CD4-positive, alpha-beta T cell (primary cell): ENCODE measurements at places on chromosomes 4 and X.

DNA sequence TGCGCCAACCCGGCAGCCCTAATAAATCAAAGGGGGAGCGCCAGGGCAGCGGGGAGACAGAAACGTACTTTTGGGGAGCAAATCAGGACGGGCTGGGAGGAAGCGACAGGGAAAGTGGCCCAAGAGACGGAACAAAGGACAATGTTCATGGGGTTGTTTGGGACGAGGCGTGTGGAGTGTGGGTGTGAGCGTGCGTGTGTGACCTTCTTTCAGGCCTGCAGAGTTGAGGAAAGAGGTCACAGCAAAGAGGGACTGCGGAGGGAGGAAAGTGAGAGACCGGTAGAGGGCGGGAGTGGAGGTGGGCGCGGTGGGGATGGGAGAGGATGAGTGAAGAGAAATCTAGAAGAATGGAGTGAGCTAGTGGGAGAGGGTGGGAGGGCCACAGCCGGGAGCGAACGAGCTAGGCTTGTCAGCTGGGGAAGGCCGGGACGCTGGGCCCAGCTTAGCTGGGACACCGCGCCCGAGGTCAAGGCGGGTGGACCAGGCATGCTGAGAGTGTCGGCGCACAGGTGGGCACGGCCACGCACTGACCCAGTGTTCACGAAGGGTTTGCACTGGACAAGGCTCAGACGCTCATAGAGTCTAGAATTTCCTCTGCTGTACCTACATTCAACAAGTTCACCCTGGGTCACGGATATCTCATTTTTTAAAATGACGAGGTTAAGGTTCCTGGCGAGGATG is 14.7 kb upstream of the PITX2 start:
- no peak for DNase-seq

- no peak for DNase-seq
Observed at GRCh38 chr4:2626231-2626630, 89.8 kb downstream of the FAM193A start.

- DNase-seq = no peak
Observed at GRCh38 chr4:52560844-52561280, 98.2 kb downstream of the USP46 start.

DNA sequence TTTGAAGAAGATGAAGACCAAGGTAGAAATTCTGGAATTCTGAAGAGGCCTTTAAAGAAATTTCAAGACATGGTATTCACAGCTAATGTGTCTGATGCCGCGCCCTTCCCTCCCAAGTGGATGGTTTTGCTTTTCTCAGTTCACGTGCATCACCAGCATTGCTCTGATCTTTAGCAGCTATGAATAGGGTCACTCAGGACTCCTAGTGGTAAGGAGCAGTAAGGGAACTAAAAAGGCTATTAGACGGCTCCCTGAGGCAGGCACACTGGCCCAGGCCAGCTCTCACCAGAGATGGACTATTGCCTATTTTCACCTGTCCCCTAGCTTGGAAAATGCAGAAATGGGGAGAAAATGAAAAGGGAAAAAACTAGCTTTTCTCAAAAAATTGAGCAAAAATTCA is 447.5 kb upstream of the RASGEF1B start:
- peak; percentile 4 for DNase-seq

- no peak for DNase-seq
Observed at GRCh38 chr4:14919785-14920184, 82.5 kb upstream of the CPEB2 start.

DNA sequence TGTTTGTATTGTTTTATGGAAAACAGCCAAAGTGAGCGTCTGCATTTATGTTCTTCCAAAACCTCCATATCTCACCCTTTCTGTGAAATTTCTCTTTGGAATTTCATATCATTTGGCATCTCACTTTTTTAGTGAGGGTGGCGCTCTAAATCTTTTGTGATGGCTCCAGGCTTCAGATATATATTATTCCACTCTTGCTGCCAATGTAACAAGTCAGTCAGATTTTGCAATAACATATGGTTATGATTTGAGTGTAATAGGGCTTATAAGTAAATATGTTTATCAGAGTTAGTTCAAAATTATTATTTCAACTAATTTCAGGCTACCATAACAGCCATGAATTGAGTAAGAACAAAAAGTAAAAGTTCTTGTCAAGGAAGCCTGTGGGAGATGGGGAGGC is 314.7 kb downstream of the PDGFC start:
- no peak for DNase-seq

- no peak for DNase-seq
Observed at GRCh38 chrX:18964026-18964425, 19.9 kb downstream of the PHKA2 start.

DNA sequence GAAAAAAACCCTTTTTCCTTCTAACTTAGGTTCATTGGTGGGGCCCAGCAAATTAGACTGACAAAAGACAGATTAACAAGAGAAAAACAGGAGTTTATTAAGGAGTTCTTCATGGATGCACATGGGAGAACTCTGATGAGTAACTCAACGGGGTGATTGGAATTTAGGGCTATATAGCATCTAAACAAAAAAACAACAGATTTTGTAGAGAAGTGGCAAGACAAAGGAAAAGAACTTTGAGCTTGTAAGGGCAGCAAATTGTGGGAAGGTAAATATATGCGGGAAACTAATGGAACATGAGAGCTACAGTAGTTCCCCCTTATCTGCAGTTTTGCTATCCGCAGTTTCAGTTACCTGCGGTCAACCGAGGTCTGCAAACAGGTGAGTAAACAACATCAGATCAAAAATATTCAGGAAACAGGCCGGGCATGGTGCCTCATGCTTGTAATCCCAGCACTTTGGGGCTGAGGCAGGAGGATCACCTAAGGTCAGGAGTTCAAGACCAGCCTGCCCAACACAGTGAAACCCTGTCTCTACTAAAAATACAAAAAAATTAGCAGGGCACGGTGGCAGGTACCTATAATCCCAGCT is 573.6 kb downstream of the ADGRL3 start:
- no peak for DNase-seq

GRCh38 chr4:145784036-145784435 is 104.1 kb downstream of the C4orf51 start:
- DNase-seq = no peak

GRCh38 chrX:49184294-49185281 is 1.6 kb downstream of the PRICKLE3 start:
- DNase-seq = no peak

DNA sequence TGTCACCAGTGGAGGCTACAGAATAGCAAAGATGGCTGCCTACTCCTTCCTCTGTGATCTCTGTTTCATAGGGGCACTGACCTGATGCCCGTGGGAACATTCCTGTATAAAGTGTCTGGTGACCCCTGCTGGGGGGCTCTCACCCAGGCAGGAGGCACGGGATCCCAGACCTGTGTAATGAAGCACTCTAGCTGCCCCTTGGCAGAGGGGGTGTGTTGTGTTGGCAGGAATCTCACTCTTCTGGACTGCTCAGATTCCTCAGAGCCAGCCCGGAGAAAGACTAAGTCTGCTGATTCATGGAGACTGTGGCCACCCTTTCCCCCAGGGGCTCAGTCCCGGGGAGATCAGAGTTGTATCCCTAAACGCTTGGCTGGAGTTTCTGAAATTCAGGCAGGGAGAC is 648.3 kb downstream of the SPRY1 start:
- no peak for DNase-seq

DNA sequence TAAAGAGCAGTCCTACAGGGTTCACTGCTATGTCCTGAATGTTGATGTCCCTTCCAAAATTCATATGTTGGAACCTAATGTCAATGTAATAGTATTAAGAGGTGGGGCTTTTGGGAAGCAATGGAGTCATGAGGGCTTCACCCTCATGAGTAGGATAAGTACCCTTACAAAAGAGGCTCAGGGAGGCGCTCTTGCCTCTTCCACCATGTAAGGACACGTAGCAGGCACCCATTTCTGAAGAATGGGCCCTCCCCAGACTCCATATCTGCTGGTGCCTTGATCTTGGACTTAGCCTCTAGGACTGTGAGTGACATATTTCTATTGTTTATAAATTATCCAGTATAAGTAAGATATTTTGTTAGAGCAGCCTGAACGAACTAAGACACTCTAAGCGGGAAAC is 15.8 kb downstream of the MED28 start:
- no peak for DNase-seq

GRCh38 chr4:4227510-4228355 is 1.0 kb upstream of the OTOP1 start:
- no peak for DNase-seq

GRCh38 chr4:185421366-185422124 is 4.2 kb downstream of the UFSP2 start:
- DNase-seq = no peak

- no peak for DNase-seq
Observed at GRCh38 chr4:43163101-43163792, 270.7 kb downstream of the GRXCR1 start.

- DNase-seq = no peak
Observed at GRCh38 chr4:150215601-150216000, 137.4 kb downstream of the DCLK2 start.

DNA sequence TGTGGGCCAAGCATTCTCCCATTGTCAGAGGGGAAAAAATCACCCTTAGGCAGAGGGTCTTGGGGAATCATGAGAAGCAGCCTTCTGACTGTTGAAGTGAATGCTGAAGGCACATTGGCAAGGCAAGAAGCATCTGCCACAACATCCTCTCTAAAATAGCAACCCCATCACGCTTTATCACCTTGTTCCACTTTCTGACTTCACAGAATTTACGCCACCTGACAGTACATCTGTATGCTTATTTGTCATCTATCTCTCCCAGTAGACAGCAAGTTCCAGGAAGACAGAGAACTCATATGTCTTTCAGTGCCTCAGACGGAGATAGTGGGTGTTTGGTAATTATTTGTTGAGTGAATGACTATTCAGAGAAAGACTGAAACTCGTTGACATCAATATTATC is 68.4 kb upstream of the SCML1 start:
- no peak for DNase-seq

- DNase-seq = peak; percentile 58
Observed at GRCh38 chrX:39174772-39175417, 373.6 kb downstream of the MID1IP1 start.

DNA sequence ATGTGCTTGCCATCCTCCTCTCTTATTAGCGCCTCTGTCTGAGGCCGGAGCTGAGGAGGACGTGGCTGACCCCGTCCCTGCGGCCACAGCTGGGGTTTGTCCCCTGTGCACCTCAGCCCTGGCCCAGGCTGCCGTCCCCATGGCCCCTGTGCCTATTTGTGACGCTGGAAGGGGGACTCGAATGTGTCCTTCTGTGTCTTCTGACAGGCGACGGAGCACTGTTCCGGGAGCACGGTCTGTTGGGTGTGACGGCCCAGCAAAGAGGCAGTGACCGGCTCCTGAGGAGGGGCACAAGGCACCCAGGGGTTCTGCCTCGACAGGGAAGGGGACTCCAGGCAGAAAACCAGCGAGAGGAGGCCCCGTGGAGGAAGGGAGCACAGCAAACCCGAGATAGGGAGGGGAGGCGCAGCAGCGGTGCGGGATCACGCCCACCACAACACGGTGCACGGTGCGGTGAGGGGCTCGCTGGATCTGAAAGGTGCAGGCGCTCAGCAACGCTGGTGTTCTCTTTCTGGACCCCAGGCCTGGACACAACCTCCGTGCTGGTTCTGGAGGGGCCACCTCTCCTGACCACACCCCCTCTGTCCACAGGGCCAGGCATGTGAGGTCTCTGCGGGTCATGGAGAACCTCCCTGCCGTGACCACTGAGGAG is 5.6 kb downstream of the SH3TC1 start:
- no peak for DNase-seq

DNA sequence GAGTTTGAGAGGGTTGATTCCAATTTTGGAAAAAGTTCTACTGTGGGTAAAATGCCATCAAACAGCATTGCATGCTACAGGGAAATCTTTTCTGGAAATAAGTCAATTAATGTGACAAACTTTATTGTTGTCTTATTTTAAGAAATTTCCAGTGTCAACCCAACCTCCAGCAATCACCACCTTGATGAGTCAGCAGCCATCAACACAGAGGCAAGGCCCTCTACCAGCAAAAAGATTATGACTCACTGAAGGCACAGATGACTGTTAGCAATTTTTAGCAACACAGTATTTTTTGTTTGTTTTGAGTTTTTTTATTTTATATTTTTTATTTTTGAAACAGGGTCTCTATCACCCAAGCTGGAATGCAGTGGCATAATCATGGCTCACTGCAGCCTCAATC is 165.4 kb upstream of the C1QTNF7 start:
- DNase-seq = no peak

- no peak for DNase-seq
Observed at GRCh38 chr4:95129821-95130311, 372.1 kb downstream of the BMPR1B start.

DNA sequence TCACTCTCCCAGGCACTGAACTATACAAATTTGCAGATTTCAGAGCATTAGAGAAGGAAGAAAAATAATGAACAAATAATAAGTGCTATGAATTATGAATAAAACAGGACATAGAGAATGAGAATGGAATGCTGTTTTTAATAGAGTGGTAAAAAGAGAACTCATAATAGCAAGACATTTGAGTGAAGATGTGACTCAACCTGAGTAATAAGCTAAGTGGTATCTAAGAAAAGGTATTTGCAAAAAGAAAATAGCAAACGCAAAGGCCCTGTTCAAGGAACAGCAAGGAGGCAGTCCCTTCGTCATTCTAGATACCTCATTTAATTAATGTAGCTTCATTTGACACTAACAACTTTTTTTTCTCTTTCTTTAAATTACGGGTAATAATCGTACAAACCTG is 1910.0 kb upstream of the TENM3 start:
- no peak for DNase-seq

GRCh38 chr4:137430171-137430570 is 102.1 kb downstream of the PCDH18 start:
- no peak for DNase-seq

DNA sequence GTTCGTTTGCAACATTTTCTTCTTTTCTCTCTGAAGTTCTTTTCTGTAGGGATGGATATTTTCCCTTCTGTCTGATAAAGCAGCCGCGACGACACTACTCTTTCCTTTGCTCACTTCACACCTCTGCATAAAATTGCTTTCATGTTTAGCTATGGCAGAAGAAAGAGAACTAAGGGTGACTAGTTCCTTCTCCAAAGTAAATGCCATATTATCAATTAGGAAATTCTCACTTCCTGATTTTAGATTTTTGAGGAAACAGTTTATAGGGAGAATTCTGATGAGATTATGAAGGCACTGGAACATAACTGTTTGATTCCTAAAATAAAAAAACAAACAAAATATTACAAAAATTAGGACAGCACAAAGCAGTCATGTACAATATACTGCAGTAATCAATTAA is 29.2 kb downstream of the FANCB start:
- no peak for DNase-seq

DNA sequence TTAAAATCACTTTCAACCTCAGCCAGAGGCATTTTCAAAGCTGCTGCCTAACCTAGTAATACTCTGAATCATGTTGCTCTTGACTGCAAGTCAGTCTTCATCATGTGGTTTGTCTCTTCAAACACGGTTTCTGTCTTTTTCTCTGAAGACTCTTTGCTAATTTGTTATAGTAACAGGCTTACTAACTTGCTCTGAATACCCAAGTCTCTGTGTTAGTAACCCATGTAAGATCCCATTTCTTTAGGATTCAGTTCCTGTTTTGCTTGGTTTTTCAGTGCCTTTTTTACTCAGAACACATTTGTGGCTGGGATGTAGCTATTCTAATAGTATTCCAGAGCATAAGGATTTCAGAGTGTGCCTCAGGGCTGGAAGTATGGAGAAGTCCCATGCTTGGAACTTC is 1450.6 kb upstream of the IGFBP7 start:
- DNase-seq = no peak
